ENCODE measurements at places on chromosomes 11 and 22.

- DNase-seq, result no peak
These were observed 15.1 kb downstream of the STX3 start for GRCh38 chr11:59770319-59770718.

DNA sequence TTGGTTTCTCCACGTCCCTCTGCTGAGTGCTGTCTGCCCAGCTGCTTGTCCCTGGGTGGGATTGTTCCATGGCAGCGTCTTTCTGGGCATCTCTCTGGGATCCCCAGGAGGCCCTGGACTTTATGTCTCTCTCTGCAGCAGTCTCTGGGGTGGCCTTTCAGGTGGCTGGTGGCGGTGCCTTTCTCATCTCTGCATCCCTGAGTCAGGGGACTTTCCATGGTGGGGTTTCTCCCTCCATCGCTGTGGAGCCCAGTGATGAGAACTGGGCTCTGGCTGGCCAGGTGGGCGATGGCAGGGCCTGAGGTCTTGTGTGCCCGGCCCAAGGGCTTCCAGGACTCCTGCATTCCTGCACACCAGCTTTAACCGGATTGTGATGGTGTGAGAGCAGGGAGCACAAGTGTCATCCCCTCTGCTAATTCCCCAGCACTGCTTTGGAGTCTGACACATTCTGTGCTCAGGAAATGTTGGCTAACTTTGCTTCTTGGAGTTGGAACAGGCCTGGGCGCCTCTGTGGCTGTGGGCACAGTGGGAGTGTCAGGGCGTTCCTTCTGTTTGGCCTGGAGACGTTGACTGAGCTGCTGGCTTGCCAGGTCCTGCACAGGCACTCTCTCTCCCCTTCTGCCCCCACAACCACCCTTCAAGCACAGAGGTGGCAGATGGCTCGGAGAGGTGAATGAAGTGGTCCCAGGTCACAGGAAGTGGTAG, 27.9 kb downstream of the FAM83F start:
- no peak for DNase-seq

DNA sequence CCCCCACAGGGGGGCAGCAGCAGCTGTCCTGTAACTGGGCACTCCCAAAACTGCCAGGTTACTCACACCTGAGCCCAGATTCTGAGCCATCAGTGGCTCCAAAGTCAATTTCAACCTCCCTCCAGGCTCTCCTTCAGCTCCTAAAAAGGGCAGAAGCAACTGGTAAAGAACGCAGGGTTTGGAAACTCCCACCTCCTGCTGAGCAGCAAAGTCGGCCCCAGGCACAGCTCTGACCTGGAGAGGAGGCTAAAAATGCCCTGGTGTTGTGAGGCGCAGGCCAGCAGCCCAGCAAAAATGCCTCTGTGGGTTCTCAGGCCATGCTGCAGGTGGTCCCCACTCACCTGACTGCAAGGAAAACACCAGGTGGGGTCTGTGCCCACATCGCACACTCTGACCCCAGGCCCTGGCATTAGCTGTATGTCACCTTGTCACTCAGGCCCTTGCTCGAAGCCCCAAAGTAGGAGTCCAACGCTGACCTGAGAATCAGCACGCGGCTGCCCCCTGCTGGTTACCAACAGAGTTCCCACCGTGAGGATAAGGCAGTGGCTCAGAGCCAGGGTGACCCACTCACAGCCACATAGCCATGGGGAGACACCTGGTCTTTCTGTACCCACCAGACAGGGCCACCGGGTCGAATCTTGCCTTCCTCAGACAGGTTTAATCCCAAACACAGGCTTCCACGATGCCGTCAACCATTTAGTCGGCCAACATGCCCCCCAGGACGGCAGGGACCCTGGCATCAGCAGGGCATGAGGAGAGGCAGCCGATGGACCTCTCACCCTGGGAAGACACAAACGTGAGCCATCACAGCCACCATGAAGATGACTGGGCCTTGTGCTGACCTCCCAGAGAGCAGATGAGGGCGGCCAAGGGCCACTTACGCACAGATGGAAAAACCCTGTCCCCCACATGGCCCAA, 11.1 kb downstream of the POLR3H start:
- DNase-seq, result peak; percentile 87

GRCh38 chr11:92219476-92219875, 5.1 kb upstream of the FAT3 start:
- no peak for DNase-seq

DNA sequence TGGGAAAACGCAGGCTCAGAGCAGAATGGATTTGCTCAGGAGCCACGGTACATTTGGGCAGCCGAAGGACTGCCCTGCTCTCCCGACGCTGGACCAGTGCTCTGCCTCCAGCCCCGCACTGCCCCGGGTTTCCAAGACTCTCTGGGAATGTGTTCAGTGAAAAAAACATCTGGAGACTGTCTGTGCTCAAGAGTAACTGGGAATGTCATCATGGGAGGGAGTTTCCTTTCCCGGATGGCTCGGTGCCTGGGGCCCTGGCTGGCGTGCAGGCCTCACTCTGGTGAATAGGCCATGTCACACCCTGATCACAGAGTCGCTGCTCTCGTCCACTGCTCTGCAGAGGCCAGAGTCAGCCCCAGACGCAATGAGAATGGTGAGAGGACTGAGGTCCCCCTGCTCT, 9.8 kb upstream of the APOL6 start:
- no peak for DNase-seq

GRCh38 chr22:31575190-31575589, 78.9 kb downstream of the SFI1 start:
- DNase-seq, result no peak

DNA sequence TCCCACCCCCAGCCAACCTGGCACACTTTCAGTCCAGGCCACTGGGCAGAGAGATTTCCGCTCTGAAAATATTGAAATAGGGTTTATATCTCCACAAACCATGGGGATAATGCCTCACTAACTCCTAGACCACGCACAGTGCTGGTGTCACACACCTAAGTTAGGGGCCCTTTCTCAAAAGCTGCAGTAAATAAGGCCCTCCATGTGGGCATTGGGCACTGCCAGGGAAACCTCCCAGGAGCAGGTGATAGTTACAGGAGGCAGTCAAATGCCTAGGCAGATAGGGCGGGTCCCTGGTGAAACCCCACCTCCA, 3.1 kb upstream of the IL10RA start:
- DNase-seq, result peak; percentile 47

DNA sequence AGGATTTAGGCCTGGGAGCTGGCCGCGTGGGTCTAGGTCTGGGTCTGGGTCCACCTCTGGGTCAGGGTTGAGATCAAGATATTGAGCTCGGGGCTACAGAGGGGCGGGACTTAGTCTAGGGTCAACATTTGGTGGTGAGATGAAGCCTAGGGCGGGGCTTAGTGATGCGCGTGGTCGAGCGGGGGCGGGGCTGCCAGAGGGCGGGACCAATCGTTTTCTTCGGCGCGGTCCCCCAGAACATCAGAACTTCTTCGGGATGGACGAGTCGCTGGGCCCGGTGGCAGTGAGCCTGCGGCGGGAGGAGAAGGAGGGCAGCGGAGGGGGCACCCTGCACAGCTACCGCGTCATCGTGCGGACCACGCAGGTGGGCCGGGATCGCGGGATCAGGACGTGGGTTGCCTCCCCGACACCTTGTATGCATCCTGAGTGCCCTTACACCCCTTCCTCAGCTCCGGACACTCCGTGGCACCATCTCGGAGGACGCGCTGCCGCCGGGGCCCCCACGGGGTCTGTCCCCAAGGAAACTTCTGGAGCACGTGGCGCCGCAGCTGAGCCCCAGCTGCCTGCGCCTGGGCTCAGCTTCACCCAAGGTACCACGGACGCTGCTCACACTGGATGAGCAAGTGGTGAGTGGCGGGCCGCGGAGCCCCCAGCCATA, 4.2 kb downstream of the SIPA1 start:
- peak; percentile 67 for DNase-seq

DNA sequence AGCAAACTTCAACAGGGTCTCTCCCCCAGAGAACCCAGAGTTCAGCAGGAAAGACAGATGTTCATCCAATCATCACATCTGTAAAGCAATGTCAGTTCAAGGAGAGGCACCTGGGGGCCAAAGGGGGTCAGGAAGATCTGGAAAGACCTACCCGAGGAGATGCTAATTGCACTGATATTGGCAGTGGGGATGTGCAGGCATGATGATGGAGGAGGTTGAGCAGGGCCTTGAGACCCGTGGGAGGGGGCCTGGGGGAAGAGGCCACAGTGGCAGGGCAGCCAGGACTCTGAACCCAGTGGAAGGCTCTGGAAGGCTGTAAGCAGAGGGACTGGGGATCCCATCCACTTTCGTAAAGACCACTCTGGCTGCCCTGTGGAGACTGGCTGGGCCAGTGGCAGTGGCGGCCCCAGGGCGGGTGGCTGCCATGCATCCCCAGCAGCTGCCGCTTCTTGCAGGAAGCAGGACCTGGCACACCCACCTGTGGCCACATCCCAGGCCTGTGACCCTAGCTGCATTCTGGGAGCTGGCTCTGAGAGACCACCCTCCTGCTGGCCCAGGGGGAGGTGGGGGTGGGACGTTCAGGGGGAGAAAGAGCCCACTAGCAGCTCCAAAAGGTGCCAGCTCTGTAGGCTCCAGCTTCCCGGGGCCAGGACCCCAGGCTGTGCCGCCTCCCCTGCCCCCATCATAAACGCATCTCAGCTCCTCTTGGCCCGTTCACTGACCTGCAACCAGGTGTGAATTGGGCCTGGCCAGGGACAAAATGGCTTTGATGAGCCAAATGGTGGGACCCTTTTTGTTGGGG, 59.9 kb upstream of the FGF3 start:
- DNase-seq, result no peak

GRCh38 chr11:94533696-94534630, 9.8 kb upstream of the FUT4 start:
- DNase-seq, result no peak

DNA sequence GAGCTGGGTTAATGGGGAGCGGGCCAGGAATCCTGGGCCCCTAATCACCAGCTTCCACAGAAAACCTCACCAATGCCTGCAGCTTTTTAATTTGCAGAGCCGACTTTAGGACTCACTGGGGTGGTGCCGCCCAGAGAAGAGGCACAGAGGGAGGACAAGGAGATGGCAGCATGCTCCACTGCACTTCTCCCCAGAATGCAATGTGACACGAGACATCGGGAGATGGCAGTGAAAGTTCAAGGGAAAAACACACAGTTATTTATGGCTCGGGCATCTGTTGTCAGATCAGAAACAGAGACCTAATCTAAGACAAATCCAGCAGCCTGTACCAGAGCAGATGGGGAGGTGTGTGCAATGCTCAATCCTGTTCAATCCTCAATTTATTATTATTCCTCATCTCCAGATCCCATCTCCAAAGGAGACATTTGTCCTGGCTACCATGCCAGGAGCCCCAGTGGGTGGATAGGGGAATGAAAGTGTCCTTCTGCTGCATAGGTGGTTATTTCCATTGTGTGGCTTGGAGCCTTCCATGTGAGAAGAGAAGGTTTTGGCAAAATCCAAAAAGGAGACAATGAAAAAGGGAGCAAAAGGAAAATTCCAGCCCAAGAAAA, 250.0 kb downstream of the NXPE2 start:
- no peak for DNase-seq

DNA sequence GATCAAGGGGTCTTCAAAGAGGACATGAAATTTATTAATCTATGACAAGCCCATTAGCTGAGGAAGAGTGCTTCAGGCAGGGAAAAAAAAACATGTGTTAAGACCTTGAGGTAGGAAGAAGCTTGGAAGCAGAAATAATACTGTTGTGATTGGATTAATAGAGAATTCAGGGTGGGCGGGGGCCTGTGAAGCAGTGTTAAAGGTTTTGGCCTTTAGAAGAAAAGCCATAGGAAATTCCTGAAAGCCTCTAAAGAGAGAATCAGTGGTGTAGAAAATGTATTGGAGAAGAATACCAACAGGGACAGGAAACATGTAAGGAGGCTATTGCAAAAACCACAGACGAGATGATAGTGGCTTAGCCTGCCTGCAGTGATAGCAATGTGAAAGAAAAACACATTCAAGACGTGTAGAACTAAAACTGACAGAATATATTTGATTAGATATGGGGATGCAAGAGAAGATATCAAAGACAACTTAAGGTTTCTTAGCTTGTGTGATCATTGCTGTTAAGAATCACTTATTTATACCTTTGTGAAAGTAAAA, 404.4 kb upstream of the ANO3 start:
- DNase-seq, result no peak

DNA sequence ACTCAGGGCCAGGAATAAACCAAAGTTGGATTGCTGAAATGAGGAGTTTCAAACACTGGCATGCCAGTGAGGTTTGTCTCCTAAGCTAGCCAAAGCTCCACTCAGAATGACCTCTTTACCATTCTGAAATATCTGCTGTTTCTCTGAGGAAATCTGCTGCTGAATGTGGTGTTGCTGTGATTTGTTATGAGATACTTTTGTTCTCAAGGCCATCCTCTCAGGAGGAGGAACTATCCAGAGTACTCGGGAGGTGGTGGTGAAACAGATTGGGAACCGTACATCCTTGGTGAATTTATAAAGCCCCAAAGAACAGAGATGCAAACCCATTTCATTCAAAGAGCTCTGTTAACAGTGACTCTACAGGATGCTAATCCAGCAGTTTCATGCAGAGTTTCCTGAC, 50.5 kb downstream of the BDNF start:
- no peak for DNase-seq

- DNase-seq, result peak; percentile 27
These were observed 55.9 kb upstream of the CCDC188 start for GRCh38 chr22:20206709-20207215.

All from stimulated activated CD8-positive, alpha-beta memory T cell treated with anti-CD3 and anti-CD28 coated beads, Interleukin-4, amount 100 ng/mL, for 48 hours (primary cell).